Heart right ventricle (tissue), 16 donors: ENCODE measurements at places on chromosomes 11 and 22. TPM values are rescaled to one million over a fixed set of nuclear protein-coding genes. Genes with fewer than 3 reads are reported as not detected.

GRCh38 chr11:19995145-19995544, 165.1 kb downstream of the DBX1 start:
- no peak overlapping the region for H3K4me3 ChIP-seq
- peaks cover 51% of the 10 kb centered on the region for H3K4me1 ChIP-seq
- DNase-seq = no peak

PRODH gene
- total RNA-seq = 4.6 TPM

DNA sequence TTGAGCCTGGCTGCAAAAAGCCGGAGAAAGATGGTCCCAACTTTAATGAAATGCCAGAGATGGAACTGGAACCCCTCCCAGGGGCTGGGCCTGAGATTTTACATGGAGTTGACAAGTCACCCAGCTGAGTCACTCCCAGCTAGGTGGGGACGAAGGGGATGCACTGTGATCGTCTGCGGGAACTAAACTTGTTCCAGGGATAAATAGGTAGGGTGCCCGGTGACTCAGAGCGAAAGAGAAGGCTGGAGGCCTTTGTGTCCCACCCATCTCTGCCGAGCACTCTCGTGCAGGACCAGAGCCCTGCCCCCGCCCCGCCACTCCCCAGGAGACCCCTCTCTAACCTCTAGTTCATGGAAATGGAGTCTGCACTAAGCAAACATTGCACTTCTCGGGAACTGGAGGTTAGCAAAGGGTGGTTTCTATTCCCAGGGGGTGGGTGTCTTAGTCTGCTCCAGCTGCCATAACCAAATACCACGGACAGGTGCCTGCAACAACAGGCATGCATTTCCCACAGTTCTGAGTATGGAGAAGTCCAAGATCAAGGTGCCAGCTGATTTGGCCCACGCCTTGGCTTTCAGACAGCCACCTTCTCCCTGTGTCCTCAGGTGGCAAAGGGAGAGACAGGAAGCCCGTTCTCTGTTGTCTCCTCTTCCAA, 60.7 kb upstream of the FADD start:
- H3K27ac ChIP-seq = no peak overlapping the region
- no peaks in the 10 kb centered on the region for H3K27me3 ChIP-seq
- H3K36me3 ChIP-seq = no peaks in the 10 kb centered on the region

GRCh38 chr11:47879259-47880158, 31.4 kb upstream of the NUP160 start:
- H3K4me1 ChIP-seq = no peaks in the 10 kb centered on the region
- no peak for DNase-seq
- H3K27me3 ChIP-seq = peaks cover 6% of the 10 kb centered on the region
- H3K4me3 ChIP-seq = no peak overlapping the region

- peak; percentile 71 for DNase-seq
- H3K27ac ChIP-seq = no peak within 1 kb of the TSS
- H3K27me3 ChIP-seq = peaks cover 68% of the 10 kb centered on the region
- peaks cover 32% of the 10 kb centered on the region for H3K4me1 ChIP-seq
- H3K4me3 ChIP-seq = peak within 1 kb of the TSS; percentile 45
- H3K36me3 ChIP-seq = no peaks in the 10 kb centered on the region
These were observed at the start of gene RASSF10 for GRCh38 chr11:13008625-13009475. Gene RASSF10 (plus strand): TSS chr11:13009316. CDS start chr11:13009577, 261 bp downstream.

DNA sequence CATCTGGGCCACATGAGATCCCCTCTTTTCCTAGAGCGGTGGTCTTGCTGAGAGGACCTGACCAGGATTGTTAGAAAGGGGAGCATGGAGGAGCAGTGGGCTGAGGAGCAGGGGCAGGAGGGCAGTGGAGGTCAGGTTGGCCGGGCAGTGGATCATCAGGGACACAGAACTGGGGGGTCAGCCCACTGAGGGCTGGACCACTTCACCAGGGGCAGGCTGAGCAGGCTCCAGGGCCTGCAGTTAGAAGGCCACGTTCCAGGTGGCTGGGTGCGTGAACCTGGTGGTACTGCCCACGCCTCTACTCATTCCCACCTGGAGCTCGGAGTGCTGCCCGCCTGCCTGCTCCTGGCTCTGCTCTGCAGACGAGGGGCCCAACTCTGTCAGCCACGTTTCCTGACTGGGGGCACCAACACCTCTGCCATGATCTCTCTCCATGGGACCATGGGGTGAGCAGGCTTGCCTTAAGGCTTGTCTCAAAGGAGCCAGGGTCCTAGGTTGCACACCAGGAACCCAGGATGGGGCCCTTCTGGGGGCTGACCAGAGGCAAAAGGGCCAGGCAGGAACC, 9.7 kb downstream of the MRGPRF start:
- H3K4me3 ChIP-seq = no peak overlapping the region
- no peaks in the 10 kb centered on the region for H3K27me3 ChIP-seq
- H3K4me1 ChIP-seq = peaks cover 14% of the 10 kb centered on the region
- peaks cover 9% of the 10 kb centered on the region for H3K36me3 ChIP-seq
- H3K27ac ChIP-seq = no peak overlapping the region
- no peak for DNase-seq

DNAJB7 gene
- total RNA-seq = not detected

- H3K4me3 ChIP-seq = no peak overlapping the region
- peaks cover 34% of the 10 kb centered on the region for H3K4me1 ChIP-seq
- H3K36me3 ChIP-seq = peaks cover 77% of the 10 kb centered on the region
- DNase-seq = no peak
- peak overlapping the region; percentile 17 for H3K27ac ChIP-seq
- no peaks in the 10 kb centered on the region for H3K27me3 ChIP-seq
These were observed 24.9 kb downstream of the TCP11L1 start for GRCh38 chr11:33064033-33064825.

DNA sequence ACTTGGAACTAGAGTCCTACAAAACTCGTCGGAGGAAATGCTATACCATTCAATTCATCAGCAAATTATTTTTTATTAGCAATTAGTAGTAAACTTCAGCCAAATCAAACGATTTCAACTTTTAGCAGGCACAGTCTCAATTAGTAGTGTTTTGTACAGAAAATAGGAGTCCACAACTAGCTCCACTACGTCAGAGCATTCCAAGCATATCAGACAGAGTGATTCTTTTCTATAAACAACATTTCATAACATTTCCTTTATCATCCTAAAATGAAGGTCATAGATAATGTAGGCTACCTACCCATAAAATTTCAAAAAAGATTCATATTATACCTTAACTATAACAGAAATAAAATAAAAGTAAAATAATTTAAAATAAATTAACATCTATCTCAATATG, 169.9 kb downstream of the KIF18A start:
- no peaks in the 10 kb centered on the region for H3K27me3 ChIP-seq
- DNase-seq = no peak
- H3K4me3 ChIP-seq = no peak overlapping the region

DNA sequence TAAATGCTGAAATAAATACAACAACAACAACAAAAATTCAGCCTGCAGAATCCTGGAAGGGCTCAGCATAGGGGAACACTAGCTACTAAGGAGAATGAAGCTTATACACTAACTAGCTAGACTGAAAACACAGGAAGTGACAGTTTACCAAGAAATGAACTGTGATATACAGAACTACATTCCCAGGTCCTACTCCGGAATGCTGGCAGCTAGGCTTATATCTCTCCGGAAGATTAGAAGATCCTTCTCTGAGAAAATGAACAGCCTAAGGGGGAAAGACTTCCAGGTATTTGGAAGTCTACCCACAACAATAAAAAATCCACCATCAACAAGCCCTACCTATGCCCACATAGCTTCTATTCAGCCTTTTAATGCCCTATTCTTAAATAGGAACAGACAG, 31.0 kb downstream of the CCDC34 start:
- H3K27me3 ChIP-seq = no peaks in the 10 kb centered on the region
- H3K4me1 ChIP-seq = no peaks in the 10 kb centered on the region
- H3K27ac ChIP-seq = no peak overlapping the region
- H3K36me3 ChIP-seq = no peaks in the 10 kb centered on the region
- DNase-seq = no peak

DNA sequence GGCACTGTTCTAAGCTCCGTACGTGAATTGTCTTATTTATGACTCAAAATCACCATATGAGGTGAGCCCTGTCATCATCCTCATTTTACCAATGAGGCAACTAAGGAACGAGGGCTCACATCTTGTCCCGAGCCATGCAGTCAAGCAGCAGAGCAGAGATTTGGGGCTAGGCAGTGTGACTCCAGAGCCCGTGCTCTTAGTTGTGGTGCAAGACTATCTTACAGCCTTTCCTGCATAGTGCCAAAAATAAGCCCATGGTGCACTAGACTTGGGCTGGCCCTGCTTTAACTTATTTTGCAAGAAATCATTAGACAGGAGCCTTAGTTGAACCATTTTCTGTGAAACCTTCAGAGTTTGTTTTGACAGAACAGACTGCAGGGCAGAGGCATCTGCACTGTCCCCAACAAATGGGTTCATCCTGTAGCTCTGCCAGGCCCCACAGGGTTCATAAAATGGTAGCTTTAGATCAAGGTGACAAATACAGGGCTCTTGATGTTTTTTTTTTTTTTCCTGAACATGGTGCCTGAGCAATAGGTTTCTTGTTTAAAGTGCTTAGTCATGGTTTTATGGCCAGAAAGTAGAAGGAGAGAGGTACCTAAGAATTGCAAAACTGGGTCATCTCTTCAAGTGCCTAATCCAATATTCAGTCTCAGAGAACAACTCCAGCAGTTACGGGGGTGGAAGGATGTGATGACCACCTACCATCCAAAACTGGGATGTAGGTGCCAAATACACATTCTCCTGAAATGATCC, 56.6 kb downstream of the BMAL1 start:
- no peak overlapping the region for H3K27ac ChIP-seq
- H3K36me3 ChIP-seq = no peaks in the 10 kb centered on the region
- no peak for DNase-seq

GRCh38 chr22:44592824-44593148, 94.8 kb upstream of the RTL6 start:
- no peaks in the 10 kb centered on the region for H3K36me3 ChIP-seq
- H3K4me3 ChIP-seq = no peak overlapping the region
- peaks cover 10% of the 10 kb centered on the region for H3K27me3 ChIP-seq
- no peak for DNase-seq
- H3K4me1 ChIP-seq = no peaks in the 10 kb centered on the region
